ENCODE measurements at places on chromosomes 5 and 9.

GRCh38 chr5:25489834-25490538 lies 845.2 kb upstream of the CDH10 start:
- DNase-seq: no peak

- DNase-seq: no peak
These were observed 162.5 kb downstream of the COL23A1 start for GRCh38 chr5:178427576-178428197.

DNA sequence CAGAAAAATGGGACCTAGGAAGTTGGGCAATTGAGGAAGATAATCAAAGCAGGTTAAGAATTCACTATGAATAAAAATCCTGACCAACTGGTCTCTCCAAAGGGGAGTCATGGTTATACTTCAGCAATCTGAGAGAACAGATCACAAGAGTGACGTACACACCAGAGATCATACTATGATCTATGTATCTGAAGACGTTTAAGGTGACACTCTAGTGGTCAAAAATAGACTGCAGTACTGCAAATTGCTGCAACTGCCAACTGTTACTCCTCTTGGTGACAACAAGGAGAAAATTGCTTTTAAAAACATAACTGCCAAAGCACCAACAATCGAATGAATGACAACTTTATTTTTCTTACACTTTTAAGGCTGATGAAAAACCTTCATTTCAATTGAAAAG lies 4.9 kb downstream of the AK6 start:
- peak; percentile 12 for DNase-seq

- no peak for DNase-seq
These were observed 4.6 kb upstream of the DUSP1 start for GRCh38 chr5:172775326-172776234.

GRCh38 chr5:148125641-148126040 lies 42.7 kb upstream of the SPINK14 start:
- peak; percentile 15 for DNase-seq

GRCh38 chr9:84754461-84754860 lies 84.9 kb downstream of the NTRK2 start:
- no peak for DNase-seq

DNA sequence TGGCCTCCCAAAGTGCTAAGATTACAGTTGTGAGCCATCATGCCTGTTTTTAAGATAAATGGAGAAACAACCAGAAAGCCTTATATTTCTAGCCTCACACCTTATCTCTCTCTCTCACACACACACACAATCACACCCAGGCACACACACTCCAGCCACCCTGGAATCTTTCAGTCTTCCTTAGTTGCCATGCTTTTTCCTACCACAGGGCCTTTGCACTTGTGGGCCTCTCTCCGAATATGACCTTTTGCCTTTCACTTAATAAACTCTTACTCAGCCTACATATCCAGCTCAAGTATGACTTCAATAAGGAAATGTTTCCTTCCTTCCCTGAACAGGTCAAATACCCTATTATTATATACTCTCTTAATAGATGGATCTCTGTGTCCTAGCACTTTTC lies 290.7 kb downstream of the NFIB start:
- no peak for DNase-seq

GRCh38 chr5:8676695-8677094 lies 807.7 kb downstream of the MTRR start:
- no peak for DNase-seq

GRCh38 chr9:136138566-136138965 lies 19.9 kb upstream of the TMEM250 start:
- DNase-seq: peak; percentile 82

DNA sequence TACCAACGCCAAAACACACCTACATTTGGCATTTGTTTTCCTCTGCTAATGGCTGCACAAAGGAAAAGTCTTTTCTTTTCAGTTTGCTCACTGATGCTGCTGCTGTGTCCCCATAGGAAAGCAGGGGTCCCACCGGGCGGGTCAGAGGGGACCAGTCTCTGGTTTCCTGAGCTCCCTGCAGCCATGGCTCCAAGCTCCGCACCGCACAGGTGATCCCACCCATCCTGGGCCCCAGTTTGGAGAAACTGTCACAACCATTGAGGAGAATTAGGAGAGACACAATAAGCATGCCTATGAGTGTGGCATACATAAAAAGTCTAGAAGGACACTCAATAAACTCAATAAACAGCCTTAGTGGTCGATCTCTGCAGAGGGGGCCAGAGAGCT lies 19.9 kb downstream of the MED10 start:
- DNase-seq: no peak

DNA sequence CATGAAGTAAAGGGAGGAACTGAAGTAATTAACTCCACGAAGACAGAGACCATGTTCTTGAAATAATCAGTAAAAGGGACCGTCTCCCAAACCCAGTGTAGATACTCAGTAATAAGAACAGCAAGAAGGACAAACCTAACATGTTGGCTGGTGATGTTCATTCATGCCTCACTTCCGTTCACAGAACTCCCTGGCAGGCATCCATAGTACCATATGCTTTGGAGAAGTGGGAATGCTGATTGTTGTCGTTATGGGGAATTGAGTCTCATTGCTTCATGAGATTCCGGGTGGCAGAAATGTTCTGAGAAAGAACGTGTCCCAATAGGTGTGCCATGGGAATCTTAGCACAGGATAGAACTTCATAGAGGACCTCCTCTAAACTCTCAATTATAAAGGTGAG lies 452.3 kb downstream of the ZSWIM6 start:
- no peak for DNase-seq

- DNase-seq: no peak
These were observed 4.6 kb downstream of the IFNE start for GRCh38 chr9:21477466-21477865.

Measured in iPS-NIHi11 (cell line).